ENCODE measurements at places on chromosomes 3 and 15.

DNA sequence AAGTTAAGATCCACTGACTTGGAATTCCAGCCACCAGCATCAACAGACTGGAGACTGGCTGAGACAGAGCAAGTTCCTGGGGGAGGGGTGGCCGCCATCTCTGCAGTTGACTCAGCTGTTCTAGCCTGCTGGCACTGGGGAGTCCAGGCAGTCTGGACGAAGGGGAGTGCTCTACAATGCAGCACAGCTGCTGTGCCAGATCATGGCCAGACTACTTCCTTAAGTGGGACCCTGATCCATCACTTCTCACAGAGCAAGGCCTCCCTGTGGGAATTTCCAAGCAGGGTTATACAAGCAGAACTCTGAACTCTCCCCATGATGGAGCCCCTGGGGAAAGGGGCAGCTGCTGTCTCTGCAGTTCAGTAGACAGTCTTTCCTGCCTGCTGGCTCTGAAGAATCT lies 35.2 kb downstream of the PYGO1 start:
- no peak for DNase-seq

- DNase-seq = no peak
These were observed 156.7 kb downstream of the SERPINI1 start for GRCh38 chr3:167892205-167892604.

GRCh38 chr3:98763819-98764418 lies 779 bp downstream of the ST3GAL6 start:
- DNase-seq = no peak

DNA sequence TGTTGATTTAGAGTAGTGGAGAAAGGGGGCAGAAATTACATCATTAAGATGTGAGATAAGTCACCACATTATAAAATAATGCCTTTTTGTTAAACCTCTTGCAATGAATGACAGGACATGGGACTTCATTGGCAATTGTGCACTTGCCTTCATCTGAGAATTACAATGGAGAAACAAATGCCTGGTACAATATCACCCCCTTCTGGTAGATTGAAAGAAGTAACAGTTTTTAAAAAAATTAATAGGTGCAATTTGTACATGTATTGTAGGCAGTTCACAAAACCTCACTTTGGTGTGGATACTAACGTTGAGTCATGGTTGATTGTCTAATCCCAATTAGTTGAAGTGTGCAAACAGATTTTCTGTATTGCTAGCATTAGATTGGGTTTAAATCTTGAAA lies 4.6 kb upstream of the P2RY14 start:
- DNase-seq = no peak

- no peak for DNase-seq
These were observed 9.0 kb downstream of the KY start for GRCh38 chr3:134641671-134642300.

GRCh38 chr3:2099028-2099671 lies 484 bp downstream of the CNTN4 start:
- no peak for DNase-seq
